ENCODE measurements at places on chromosomes 3 and 15.

GRCh38 chr3:8052659-8053058 is 449.0 kb upstream of the LMCD1 start:
- DNase-seq = no peak

- DNase-seq = no peak
Measured at GRCh38 chr3:61422945-61423673, 138.3 kb upstream of the PTPRG start.

GRCh38 chr3:185711255-185711870 is 113.5 kb downstream of the IGF2BP2 start:
- DNase-seq = no peak

GRCh38 chr3:134795746-134796280 is 753 bp downstream of the EPHB1 start:
- no peak for DNase-seq

- no peak for DNase-seq
Measured at GRCh38 chr3:59191651-59192050, 141.8 kb upstream of the CFAP20DC start.

DNA sequence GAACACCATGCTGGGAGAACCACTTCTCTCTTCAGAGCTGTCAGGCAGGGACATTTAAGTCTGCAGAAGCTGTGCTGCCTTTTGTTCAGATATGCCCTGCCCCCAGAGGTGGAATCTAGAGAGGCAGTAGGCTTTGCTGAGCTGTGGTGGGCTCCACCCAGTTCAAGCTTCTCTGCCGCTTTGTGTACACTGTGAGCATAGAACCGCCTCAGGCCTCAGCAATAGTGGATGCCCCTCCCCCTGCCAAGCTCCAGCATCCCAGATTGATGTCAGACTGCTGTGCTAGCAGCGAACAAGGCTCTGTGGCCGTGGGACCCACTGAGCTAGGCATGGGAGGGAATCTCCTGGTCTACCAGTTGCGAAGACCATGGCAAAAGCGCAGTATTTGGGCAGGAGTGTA is 121.6 kb downstream of the NFKBIZ start:
- no peak for DNase-seq

DNA sequence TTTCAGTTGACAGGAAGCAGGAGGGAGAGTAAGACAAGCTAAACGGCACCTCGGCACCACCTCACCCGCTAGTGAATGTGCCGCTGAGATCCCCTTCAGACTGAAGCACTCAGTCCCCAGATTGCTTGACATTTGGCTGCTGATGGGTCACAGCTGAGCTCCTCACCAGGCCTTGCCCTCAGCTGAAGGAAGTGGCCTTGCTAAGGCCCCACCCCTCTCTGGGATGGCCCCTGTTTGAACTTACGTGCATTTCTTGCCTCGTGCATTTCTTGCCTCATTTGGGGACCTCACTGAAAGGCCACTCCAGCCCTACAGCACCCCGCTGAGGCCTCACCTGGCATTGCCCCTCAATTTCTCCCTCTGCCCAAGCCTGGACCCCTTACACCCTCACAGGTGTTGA is 39.8 kb downstream of the EOGT start:
- DNase-seq = no peak

GRCh38 chr15:80500021-80500420 is 95.8 kb downstream of the ARNT2 start:
- DNase-seq = no peak

DNA sequence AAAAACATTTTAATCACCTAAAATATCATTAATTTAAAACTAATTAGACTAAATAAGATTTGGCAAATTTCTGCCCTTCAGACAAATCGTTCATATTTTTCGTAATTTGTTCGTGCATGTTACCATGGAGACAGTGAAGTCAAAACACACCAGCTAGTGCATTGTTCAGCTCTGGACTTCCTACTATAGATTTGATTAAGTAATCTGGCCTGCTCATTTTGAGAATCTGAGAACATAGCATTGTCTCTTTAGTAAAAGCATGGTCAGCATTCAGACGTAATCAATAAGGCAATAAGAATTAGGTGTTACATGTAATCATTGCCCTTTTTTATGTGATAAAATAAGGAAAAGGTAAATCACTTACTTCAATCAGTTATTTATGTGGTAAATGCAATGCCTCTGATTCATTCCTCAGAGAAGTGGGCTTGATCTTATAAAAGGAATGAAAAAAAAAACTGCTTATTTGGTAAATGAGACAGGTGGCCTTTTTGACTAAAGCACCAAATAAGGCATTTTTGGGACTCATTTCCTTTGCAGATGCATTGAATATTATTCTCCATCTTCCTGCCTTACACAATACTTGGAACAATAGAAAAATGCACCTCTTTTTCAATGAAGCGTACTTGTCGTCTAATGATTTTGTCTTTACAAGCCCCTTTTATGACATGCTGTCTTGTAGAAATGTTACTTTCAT is 84.5 kb upstream of the FNDC3B start:
- DNase-seq = no peak

DNA sequence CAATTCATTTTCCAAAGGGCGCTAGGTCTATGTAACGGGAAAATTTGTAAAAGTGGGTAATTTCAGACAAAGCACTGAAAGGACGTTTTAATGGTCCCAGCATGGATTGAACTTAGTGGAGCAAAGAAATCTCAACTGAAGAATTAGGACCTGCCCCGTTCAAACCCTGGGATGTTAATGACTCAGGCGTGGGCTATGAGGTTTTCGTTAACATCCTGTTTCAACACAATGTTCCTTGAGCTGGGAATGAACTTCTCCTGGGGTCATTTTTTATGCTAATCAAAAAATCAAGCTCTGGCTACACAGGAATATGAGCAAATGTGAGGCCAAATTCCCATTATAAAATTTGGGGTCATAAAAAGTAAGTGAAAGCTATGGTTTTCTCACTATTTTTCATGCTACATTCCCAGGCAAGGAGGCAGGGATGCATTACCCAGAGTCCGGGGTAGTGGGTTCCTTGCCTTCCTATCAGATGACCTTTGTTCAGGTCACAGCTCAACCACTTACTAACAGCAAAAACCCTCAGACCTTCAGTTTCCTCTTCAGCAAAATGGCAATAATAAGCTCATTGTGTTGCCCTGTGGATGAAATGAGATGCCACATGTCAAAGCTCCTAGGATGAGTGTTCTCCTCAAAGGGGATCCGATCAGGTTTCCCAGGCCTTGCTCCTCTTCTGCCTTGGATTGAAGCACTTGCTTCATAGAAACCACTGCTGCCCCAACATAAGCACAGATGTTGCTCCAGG is 271.4 kb downstream of the ARRDC4 start:
- no peak for DNase-seq

DNA sequence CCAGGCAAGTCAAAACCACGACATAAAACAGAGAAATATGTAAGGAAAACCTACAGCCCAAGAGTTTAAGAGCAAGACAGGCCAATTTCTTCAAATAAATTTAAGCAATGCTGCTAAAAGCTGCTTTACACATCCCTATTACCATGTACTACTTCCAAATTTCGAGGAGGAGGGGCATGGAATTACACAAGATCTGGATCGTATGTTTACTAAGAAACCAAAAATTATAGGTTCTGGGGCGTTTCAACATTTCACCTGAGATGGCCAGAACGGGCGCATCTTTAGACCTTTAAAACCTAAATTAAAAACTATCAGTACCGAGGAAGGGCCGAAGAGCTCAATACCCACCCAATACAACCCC is 664 bp upstream of the NR2C2 start:
- no peak for DNase-seq

- DNase-seq = no peak
Measured at GRCh38 chr15:40064231-40064894, 25.4 kb upstream of the SRP14 start.

GRCh38 chr3:30248423-30248822 is 358.0 kb upstream of the TGFBR2 start:
- DNase-seq = no peak

DNA sequence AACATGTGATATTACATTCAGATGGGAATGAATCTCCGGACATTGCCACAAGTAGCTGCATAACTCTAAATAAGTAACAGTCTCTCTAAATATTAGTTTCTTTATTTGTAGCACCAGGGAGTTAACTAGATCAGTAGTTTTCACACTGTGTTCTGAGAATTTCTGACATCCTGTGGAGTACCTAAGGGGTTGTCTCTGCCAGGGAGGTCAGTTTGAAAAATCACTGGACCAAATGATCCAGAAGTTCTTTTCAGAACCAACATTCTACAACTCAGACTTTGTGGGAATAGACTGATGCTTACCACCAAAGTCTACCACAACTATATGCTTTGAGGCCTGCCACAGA is 9.0 kb upstream of the ILDR1 start:
- DNase-seq = no peak

DNA sequence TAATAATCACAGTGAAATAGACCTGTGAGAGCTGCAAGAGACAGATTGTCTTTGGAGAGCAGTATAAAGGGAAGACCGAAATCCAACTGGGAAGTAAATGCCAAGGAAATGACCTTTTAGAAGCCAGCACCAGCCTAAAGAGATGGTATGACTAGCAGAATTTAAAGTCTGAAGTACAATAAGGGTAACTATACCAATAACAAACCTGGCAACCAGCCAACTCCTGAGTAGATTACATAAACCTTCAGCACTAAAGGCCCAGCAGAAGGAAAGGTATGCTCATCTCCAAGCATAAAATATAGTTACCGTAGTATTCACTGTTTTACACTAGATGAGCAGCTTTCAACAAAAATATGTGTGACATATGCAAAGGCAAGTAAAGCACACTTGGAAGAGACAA is 155.1 kb upstream of the SATB1 start:
- no peak for DNase-seq

DNA sequence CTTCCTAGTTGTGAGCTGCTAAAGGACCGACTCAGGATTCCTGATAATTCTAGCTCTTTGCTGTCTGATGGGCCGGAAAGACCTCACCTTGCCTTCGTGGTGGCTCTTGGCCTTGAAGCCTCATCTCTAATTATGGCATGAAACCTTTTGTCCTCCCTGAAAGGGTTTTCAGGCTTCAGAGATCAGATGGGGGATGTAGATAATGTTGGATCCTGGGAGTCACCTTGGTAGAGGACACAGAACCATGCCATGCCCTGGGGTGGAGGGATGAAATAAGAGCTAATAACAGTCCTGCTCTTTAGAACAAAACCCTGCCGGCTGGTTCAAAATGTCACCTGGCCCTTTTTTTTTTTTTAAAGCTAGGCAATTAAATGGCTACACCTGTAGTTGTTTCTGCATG is 50.8 kb upstream of the SYN2 start:
- no peak for DNase-seq

DNA sequence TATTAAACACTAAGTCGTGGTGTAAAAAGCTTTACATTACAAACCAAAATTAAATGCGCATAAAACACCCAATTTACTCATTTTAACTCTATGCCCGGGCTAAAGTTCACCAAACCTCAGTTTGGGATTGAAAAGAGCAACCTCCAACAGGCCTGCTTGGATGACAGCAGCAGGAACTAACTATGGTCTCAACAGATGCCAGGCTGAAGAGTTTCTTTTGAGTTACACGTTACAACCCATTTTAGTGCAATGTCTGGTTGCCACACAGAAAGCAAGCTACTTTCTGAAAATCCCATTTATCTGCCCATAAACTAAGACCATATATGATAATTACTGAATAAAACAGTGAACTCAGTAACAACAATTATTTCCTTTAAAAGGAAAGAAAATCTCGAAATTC is 2.2 kb downstream of the SATB1 start:
- no peak for DNase-seq

GRCh38 chr3:87873136-87873535 is 185.7 kb downstream of the CGGBP1 start:
- no peak for DNase-seq

DNA sequence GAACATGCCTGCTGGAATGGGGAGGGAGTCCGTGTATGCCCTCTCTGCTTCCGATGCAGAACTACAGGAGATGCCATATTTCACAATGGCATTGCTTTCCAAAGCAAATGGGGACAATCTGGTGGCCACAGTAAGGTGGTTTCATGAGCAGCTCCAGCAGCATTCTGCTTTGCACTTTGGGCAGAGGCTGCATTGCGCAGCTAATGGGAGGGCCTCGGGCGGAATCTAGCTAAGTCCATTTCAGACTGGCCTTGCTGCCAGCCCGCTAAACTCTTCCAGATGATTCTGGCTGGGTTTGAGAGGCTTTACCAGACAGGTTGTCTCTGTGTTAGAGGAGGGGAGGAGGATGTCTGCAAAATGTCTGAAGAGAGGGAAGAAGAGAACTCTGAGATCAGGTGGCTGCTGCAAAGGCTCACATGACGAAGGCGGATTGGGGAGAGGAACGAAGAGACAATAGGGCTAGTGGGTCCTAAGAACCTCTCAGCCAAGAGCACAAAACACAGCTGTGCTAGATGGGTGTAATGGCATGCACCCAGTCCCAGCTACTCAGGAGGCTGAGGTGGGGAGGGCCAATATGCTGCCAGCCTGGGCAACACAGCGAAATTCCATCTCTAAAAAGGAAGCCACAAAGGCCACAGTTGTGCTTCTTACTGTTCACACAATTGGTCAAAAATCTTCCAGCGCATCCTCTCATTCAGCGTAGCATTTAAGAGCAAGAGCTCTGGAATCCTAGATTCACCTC is 63.7 kb downstream of the BDH1 start:
- DNase-seq = no peak

GRCh38 chr3:88412346-88412745 is 262.6 kb downstream of the C3orf38 start:
- DNase-seq = no peak

DNA sequence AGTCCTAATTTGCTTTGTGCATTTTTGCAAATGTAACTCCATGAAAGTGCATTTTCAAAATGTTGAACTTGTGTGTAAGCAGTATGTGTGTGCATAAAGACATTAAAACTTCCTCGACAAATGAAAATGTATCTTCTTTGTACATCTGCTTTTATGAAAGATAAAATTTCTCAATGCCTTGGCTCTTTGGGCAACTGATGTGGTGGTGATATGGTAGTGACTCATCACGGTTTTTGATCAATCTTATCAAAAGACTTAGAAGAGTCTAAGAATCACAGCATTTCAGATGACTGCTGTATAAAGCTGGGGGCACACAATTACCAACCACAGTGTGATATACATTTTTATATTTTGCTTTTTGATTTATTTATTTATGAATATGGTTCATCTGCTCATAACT is 5.4 kb upstream of the MASP1 start:
- no peak for DNase-seq

- no peak for DNase-seq
Measured at GRCh38 chr15:36831125-36831903, 251.9 kb downstream of the CDIN1 start.

DNA sequence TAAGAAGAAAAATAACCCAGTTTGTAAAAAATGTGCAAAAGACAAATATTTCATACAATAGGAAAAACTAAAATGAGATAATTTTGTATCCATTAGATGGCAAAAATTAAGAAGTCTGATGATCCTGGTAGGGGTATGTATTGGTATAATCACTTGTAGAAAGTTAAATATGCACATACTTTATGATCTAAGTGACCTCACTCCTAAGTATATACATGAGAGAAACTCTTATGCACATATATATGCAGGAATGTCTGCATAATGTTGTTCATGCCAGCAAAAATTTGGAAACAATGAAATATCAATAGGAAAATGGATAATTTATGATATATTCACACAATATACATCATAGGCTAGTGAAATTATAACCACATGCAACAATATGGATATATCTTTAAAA is 33.5 kb downstream of the USP50 start:
- no peak for DNase-seq

GRCh38 chr3:190534986-190535385 is 21.1 kb downstream of the IL1RAP start:
- no peak for DNase-seq

All from activated T-cell treated with anti-CD3 and anti-CD28 coated beads for 1 hour (primary cell).